ENCODE measurements at places on chromosomes 2 and 18.

GRCh38 chr2:208189810-208190503, at the start of gene C2orf80:
TSS of gene C2orf80 (minus strand) at chr2:208190030. CDS start at chr2:208186986, 3,044 bp downstream.
- DNase-seq: no peak

GRCh38 chr2:101400048-101400447, 12.7 kb upstream of the CREG2 start:
- DNase-seq: no peak

GRCh38 chr2:216735086-216735485, 39.7 kb upstream of the IGFBP5 start:
- peak; percentile 94 for DNase-seq

DNA sequence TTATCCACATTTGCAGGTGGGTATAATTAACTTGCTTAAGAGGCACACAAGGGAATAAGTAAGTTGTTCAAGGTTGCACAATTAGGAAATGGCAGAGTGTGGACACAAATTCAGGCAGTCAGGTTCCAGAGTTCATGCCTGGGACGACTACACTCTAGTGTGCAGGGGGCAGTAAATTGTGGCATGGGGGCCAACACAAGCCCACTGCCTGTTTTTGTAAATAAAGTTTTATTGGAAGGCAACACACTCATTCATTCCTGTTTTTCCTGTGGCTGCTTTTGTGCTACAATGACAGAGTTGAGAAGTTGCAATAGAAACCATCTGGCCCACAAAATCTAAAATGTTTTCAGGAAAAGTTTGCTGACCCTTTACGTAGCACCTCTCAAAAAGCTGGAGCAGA, 41.4 kb downstream of the XDH start:
- DNase-seq: no peak

GRCh38 chr2:212957624-212958023, 193.8 kb downstream of the IKZF2 start:
- no peak for DNase-seq

GRCh38 chr2:182860858-182861257, 5.6 kb downstream of the FRZB start:
- no peak for DNase-seq

GRCh38 chr2:188474316-188474715, 182.6 kb downstream of the GULP1 start:
- DNase-seq: no peak

DNA sequence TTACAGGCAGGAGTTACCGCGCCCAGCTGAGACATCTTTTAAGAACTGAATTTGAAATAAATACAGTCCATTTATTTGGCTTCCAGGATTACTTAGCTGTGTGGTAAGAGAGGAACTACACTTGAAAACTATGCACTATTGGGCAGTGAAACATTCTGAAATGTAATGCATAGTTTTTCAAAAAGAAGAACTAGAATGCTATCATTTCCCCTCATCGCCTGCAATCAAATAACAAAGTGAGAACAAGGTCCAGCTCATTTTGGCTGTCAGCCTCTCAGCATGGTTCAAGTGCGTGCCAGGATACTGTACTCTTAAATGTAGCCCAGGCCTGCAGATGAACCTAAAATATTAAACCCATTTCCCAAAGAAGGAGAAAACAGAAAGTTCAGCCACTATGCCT, 76.6 kb upstream of the ARL5A start:
- DNase-seq: no peak

DNA sequence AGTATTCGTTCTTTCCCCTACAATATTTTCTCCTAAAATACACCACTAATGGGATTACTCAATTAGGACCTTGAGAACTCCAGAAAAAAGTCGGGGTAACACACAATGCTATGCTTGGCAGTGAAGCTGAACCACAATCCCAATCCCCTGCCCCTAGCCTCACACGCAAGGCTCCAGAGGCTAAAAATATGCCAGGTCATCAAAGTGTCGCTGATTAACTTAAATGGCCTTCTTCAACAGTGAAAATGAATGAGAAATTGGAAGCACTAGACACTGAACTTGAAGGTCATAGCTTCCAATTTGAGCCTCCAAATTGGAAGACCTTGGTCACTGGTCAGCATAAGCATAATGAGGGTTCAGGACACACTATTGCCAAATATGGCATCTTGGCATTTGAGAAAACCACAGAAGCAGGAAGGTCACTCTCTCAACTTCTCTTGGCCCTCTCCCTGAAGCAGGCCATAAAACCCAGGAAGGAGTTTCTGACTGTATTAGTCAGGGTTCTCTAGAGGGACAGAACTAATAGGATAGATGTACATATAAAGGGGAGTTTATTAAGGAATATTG, 86.0 kb upstream of the SATB2 start:
- no peak for DNase-seq

- DNase-seq: no peak
These were observed 318.8 kb upstream of the EPAS1 start for GRCh38 chr2:45978302-45978859.

DNA sequence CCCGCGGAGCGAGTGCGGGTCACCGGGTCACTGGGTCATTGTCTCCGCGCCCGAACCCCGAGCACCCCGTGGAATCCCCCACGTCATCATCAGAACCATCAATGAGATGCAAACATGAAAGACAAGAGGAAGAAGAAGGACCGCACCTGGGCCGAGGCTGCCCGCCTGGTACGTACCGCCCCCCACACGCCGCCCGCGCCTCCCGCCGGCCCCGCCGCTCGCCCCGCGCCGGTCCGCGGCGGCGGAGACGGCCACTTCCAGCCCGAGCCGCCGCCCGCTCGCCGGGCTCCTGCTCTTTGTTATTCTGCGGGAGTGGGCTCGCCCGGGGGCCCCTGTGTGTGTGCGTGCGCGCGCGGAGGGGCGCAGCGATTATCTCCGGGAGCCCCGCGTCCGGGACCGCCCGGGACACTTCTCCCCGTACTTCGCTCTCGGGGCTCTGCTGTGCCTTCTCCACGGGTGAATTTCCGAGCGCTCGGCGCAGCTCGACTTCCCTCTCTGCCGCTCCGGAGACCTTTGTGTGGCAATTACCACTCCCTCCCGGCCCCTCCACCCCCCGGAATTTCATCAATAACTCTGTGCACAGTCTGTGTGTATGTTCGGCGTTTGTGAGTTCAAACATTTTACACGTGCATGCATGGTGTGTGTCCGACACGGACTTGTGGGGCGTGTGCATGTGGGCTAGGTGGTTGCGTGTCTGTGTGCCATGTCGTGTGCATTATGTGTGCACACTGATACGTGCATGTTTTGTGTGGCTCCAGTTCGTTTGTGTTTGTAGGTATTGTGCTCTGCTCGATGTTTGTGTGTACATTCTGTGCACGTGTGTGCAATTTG, 714 bp downstream of the ASXL3 start:
- DNase-seq: no peak

GRCh38 chr2:176518823-176519222, 249.6 kb downstream of the MTX2 start:
- peak; percentile 72 for DNase-seq

- DNase-seq: no peak
These were observed 1888.7 kb upstream of the PIK3C3 start for GRCh38 chr18:40066368-40066767.

- no peak for DNase-seq
These were observed 6.5 kb downstream of the SULT6B1 start for GRCh38 chr2:37181726-37182684.

DNA sequence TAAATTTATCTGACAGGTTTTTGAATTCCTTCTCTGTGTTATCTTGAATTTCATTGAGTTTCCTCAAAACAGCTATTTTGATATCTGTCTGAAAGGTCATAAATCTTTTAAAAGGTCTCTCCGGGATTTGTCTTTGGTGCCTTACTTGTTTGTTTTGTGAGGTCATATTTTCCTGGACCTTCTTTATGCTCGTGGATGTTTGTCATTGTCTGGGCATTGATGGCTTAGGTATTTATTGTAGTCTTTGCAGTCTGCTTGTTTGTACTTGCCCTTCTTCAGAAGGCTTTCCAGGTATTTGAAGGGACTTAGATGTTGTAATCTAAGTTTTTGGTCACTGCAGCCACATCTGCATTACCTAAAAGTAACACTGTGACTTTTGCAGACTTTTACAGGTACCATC, 355.2 kb downstream of the PARD3B start:
- DNase-seq: no peak

GRCh38 chr2:236641051-236641726, 71.6 kb downstream of the ACKR3 start:
- DNase-seq: no peak

DNA sequence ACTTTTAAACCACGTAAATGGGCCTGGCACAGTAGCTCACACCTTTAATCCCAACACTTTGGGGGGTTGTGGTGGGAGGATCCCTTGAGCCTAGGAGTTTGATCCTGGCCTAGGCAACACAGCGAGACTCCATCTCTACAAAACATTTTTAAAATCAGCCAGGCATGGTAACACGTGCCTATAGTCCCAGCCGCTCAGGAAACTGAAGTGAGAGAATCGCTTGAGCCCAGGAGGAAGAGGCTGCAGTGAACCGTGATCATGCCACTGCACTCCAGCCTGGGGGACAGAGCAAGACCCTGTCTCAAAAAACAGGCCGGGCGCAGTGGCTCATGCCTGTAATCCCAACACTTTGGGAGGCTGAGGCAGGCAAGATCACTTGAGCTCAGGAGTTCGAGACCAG, 12.2 kb downstream of the ROCK1 start:
- no peak for DNase-seq

- DNase-seq: no peak
These were observed 88.8 kb downstream of the GFPT1 start for GRCh38 chr2:69298261-69298660.

- peak; percentile 90 for DNase-seq
These were observed 30.2 kb upstream of the IL1R2 start for GRCh38 chr2:101961338-101962191.

DNA sequence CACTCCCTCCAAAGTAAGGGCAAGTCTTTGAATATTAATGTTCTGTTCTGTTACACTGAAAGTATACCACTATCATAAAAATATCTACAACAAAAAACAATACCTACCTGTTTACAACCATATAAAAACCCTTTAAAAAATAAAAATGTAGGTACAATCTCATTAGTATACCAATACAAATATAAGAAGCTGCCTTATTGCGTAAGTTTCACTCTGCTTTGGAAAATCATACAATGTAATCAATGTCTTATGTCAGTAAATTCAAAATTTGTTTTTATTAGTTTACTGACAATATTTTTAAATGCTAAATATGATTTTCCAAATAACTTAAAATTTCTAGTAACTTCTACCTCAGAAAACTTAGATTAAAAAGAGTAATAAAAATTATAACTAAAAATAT, 72.8 kb downstream of the RAPH1 start:
- DNase-seq: no peak

GRCh38 chr2:157087373-157088002, 170.0 kb upstream of the GALNT5 start:
- DNase-seq: no peak

GRCh38 chr2:109699646-109700045, 85.5 kb downstream of the SOWAHC start:
- DNase-seq: peak; percentile 92

DNA sequence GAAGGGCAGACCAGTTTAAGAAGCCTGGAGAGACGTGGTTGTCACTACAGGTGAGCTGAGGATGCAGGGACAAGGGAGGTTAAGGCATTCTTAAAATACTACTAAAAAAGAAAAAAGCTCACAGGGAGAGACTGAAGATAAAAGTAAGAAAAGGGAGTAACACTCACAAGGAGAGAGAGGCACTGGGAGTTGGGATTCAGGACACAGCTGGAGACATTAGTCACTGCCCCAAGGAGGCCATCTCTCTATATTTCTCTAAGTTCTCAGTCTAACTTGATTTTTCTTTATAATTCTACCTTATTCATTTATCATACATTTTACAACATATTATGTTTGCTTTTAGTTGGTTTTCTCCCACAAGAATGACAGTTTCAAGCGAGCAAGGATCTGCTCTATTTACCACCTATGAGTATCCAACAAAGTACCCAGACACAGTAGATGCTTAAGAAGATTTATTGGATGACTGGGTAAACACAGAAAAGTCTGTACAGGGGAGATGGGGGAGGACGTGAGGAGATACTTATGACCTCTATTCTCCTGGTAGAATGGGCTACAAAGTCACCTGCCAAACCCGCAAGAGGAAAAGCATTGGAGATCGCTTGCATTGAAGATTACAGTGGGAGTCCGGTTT, 2.2 kb downstream of the SERPINE2 start:
- DNase-seq: no peak

- DNase-seq: no peak
These were observed 458.4 kb downstream of the THSD7B start for GRCh38 chr2:137223722-137224121.

DNA sequence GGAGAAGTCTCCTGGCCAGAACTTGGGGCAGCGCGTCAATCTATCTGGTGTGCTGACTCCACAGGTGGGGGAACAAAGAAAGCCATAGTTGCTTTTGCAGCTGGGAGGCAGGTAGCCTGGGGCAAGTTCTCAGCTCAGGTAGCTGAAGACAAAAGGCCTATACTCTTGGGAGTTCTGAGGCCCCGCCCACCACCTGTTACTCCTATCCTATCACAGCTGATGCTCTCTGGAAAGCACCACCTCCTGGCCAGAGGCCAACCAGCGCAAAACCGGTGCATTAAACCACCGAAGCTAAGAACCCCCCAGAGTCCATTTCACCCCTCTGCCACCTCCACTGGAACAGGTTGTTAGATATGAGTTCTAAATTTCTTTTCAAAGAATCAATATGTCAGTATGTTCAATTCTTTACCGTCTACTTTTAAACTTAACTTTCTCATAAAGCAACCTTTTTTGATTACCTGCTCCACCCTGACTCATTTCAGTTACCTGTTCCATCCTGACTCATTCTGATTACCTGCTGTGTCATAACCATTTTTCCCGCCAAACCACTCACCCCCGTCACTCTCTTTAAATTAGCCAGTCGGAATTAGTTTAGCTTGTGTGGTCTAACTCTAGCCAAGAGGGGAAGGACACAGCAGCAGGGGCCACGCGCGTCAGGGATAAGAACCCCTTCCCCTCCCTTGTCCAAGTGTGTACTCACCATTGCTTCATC, 43.4 kb downstream of the UPP2 start:
- no peak for DNase-seq

GRCh38 chr18:55100817-55101457, 141.7 kb upstream of the CCDC68 start:
- DNase-seq: peak; percentile 38

DNA sequence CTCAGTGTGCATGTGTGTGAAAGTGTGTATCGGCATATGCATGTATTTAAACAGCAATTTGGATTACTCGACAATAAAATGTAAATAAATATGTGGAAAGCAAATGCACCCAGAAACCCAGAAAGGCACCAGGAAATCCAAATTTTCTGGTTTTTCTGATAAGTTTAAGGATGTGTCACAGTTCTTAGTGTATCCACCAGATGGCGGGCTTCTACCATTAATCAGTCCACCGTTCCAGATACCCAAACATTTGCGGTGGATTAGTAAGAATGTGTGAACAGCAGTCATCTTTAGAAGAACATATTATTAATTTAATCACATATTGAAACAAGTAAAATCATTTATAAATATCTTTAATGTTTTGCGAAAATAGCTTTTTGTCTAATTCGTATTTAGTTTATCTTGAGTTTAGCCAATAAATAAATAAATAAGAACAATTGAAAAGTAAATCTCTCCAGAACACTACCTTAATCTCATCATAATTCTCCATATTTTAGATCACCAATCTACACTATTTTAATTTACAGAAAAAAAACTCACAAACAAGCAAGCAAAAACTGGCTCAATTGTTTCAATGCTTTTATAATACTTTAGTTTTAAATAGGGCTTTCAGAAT, 298.9 kb downstream of the DSEL start:
- peak; percentile 54 for DNase-seq

- DNase-seq: no peak
These were observed 11.8 kb downstream of the GCFC2 start for GRCh38 chr2:75698918-75699317.

Data from umbilical cord (tissue), 2 donors.